ENCODE measurements at places on chromosomes 3 and 15.

DNA sequence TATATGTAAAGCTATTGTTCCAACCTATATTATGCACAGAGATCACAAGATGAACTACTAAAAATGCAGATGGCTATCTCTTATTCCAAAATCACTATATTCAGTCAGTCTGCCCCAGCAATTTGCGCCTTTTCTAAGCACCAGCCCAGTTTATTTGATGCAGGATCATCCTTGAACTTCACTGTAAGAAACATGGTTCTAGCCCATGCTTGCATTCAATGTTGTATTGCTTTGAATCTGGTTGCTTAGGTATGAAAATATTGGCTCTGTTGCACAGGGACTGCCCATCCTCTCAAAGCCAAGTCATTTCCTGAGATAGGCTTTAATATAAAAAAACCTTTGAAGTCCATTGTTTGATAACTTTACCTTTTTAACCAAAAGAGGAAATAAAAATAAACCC is 170.5 kb upstream of the LRIG1 start:
- DNase-seq: no peak

- DNase-seq: peak; percentile 10
These were observed 507.5 kb upstream of the TGFBR2 start for GRCh38 chr3:30098653-30099455.

GRCh38 chr3:173351886-173352285 is 45.7 kb upstream of the NLGN1 start:
- DNase-seq: no peak

GRCh38 chr3:141331377-141332318 is 36.7 kb upstream of the ZBTB38 start:
- peak; percentile 89 for DNase-seq

- DNase-seq: no peak
These were observed 318.8 kb upstream of the NAALADL2 start for GRCh38 chr3:174540116-174540908.

DNA sequence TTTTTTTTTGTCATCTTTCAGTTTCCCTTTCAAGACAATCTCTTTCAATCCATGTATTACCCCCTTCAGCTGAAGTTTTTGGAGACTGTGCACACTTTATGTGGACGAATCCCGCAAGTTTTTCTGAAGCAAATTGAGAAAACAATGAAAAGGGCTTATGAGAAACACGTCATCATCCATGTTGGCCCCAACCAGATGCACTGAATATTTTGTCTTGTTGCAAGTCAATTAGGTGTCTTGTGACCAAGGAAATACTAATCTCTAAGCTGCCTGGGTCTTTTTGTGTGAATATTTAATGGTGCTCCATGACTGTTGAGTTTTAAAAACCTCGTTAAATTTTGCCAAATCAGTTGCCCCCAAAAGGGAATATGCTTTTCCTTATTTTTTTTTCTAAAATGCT is 21.7 kb upstream of the PPP4R2 start:
- DNase-seq: no peak

DNA sequence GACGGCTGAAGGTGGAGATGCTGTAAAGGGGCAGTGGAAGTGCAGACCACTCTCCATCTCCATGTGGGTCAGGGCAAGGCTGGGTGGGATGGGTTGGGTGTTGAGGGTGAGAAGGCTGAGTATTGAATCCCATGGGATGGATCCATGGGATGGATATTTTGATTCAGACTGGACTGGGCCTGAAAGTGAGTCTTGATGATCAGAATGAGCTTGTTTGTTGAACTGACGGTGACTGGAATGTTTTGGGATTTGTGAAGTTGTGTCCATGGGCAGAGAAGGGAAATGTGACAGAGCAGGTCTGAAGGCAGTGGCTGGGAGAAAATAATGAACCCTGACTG is 49.3 kb downstream of the CHST2 start:
- no peak for DNase-seq

DNA sequence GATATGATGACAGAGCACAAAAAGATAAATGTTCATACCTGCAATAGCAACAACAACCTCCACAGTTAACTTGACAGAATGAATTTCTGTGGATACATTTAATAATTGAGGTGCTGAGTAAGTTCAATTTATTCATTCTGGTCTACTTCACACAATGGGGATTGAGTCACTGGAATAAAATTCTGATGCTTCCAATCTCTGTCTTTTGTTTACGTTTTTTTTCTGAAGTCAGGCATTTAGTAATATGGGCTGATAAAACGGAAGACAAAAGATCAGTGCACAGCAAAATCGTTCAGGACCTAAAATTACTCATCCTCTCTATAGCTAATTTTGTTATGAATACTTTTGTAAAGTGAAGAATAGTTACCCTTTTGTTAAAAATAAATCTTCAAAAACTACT is 565.9 kb upstream of the CCDC54 start:
- DNase-seq: peak; percentile 60

DNA sequence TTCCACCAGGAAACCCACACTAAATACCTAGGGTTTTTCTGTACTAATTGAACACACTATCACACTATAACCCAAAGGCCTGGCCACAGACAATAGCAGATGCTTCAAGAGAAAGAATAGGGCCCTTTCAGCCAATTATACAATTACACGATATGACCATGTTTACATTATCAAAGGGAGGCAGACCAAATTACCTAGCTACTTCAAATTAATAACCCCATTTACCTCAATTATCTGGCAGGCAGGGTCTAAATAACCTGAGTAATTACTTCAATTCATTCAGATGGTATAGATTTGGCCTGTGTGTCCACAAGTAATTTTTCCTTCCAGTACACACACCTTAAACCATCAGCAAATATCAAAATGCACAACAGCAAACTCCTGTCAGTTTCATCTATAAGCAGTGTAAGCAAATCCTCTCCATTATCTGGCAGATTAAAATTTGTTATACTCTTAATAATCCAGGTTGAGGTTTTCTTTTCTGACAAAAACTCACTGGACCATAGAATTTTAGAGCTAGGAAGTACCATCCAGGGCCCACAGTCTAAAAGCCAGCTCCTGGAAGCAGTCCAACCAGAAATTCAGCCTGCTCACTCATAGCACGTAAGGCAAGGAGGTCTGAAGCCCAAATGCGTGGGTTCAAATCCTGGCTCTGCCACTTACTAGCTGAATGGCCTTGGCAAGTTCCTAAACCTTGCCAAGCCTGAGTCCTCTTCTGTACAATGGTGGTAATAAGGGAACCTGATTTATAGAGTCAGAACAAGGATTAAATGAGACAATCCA is 51.8 kb downstream of the RFTN1 start:
- no peak for DNase-seq

DNA sequence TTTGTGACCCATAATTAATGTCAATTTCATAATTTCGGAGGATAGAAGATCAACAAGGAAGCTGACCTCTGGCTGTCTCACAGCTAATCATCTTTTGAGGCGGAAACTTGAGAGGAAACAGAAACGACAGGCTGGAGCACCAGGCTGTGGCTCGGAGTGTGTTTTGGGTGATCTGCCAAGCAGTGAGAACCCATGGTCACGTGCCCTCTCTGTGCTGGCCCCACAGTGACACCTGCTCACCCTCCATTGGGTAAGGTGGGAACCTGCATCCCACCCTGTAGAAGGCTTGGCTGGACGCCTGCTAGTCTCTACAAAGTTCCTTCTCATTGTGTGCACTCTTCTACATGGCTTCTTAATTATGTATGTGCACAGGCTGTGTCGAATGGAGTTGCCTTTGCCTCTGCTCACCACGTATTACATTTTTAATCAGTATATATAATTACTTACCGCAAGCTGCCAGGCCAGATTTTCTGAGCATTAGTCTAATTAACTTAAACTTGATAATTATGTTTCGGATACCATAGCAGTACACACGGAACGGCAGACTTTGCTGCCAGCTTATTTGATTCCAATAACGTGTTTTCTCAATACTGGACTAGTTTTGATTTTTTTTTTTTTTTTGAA is 719.4 kb upstream of the CFAP20DC start:
- no peak for DNase-seq

- DNase-seq: no peak
These were observed 365.0 kb downstream of the NLGN1 start for GRCh38 chr3:173762501-173762900.

- no peak for DNase-seq
These were observed 21.4 kb downstream of the ABI3BP start for GRCh38 chr3:100971798-100972197.

DNA sequence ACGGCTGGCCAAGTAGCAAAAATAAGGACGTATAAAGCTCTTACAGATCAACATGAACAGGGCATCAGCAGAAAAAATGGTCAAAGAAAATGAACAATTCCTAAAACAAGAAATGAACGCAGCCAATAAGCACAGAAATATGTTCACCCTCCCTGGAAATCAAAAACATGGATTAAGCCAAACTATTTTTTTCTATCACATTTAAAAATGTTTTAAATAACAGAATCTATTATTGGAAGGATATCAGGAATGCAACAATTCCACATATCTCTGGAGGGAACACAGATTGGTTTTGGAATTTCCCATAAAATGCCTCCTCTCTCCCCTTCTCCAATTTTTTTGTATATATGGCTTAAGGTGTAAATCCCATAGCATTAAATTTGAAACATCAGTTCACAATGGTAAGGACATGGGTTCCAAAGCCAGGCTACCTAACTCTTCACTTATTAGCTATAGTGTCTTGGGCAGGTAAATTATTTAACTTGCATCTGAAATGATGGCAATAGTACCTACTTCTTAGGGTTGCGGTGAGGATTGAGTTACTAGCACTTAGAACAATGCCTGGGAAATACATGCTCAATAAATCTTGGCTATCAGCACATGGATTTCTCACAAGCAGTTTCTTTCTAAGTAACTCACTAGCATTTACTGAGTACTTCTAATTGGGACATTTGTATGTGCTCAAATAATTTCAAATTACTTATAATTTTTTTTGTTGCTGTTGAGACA is 10.1 kb downstream of the UACA start:
- DNase-seq: no peak

DNA sequence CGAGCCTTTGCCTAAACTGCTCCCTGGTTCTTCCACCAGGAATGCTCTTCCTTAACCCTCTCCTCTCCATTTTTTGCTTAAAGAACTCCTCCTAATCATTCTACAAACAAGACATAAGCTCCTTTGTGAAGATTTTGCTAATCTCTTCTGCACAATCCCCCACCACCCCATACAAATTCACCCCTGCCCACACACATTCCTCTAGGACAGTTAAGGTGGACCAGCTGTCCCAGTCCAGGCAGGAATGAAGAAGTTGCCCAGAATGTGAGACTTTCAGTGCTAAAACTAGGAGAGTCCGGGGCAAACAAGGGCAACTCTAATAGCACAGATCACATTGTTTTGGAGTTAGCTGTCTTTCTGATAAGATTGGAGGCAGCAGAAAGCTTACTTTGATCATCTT is 13.9 kb upstream of the FAM174B start:
- DNase-seq: no peak

DNA sequence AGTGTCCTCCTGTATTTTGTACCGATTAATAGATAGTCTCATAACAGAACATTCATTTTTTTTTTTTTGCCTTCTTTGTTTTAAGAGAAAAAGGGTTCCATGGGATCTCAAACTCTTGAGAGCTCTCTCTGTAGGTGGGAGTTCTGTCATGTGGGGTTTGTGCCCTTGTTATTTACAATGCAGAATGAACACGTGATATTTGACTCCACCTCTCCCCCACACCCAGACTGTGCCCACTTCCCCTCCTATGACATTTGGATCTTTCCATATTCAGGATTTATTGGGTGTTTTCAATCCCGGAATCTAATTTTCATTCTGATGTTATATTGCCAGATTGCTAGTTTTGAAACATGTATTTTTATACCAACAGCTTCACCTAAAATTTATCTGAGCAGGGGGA is 49.5 kb downstream of the ARPP21 start:
- DNase-seq: no peak

- DNase-seq: no peak
These were observed 64.4 kb downstream of the P2RY1 start for GRCh38 chr3:152899306-152899705.

DNA sequence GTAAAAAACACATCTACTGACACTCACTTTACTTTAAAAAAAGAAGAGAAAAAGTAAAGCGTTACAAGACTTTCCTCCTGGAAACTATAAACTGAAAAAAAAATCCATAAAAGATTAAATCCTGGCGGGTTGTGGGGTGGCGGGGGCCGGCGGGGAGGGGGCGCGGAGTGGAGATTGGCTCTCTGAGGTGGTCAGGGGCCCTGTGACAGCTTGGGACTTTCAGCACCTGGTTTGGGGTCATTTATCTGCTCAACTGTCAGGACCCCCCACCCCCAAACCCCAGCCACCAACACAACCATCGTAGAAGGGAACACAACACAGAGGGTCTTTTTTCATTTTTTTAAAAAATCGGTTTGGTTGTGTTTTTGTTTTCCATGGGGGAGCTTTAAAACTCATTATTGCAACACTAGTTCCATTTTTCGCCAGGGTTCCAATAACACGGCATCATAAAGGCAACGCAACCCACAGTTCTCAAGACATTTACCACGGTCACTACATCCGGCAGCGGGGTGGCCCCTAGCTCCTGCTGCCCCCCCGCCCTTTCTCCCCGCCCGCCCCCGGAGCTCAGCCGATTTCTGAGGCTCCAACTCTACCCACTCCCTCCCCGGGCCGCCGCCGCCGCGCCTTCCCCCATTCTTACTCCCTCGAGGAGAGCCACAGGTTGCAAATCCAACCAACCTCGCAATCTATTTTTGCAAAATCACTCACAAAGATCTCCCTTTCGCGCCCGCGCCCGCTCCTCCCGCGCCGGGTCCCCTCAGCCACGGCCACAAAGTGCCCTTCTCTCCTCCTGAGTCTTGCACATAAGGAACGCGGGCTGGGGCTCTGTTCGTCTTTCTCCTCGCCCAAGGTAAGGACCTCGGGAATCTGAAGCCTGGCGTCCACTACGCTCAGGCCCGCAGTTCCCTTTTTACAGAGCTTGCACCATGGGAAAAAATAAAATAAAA is 1.8 kb downstream of the BCL6 start:
- DNase-seq: no peak

DNA sequence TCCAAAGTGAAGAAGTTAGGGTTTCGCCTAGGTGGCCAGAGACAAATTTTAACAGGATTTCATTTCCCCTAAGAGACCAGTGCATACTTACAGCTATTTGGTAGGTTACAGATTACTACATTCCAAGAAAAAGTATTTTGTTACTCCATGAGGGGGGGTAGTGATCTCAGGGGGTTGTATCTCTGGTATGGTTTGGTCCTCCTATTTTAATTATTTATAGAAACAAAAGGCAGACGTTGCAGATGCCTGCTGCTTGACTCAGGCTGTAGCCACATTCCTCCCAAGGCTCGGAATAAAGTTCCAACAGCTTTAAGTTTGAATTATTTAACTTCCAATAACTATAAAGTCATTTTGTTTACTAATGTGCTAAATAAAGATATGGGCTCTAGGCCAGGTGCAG is 1.3 kb upstream of the TRIM59 start:
- peak; percentile 63 for DNase-seq

DNA sequence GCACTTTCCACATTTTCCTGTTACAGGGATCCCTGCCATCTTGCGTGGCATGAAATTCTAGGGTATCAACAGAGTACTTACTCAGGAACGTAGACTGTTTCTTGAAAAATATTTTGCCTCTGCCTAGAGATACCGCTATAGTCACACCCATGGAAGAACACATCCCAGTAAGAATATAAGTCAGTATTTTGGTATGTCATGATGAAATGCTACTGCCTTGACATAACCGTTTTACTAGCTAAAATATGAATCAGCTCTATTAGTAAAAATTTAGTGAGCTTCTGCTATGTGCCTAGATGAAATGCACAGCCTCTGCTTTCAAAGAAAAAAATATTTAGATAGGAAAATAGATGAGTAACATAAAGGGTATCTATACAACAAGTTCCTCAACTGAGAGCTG is 276.4 kb downstream of the TBC1D5 start:
- no peak for DNase-seq
